ENCODE measurements at places on chromosomes 12 and 14.
A peak's percentile ranks its signal among the peaks of the same experiment; 100 is the strongest.

DNA sequence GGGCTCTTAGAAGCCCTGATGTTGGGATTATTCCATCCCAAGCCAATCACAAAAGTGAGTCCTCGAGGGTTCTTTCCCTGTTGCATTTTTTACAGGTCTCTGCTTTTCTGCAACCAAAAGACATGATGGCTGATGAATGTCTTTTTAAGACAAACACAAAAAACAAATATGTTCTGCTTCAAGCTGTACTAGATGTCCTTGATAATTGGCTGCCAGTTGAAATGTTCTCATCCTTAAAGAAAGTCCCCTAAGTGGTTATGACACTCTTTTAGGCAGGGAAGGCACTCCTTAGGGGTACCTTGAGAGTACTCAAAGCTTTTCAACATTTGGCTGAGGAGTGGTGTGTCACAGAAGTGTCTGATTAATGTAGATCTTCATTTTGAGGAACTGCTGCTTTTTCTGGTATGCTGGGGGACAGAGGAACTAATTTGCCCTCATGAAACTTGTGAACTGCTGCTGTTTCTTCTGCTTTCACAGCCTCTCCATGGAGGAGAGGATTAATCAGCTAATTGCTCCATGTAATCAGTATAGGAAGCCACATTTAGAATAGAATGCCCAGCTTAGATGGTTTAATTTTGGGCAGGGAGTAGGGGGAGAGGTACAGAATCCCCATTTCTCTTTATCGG is 22.8 kb upstream of the IGF1 start:
- no peak for DNase-seq

DNA sequence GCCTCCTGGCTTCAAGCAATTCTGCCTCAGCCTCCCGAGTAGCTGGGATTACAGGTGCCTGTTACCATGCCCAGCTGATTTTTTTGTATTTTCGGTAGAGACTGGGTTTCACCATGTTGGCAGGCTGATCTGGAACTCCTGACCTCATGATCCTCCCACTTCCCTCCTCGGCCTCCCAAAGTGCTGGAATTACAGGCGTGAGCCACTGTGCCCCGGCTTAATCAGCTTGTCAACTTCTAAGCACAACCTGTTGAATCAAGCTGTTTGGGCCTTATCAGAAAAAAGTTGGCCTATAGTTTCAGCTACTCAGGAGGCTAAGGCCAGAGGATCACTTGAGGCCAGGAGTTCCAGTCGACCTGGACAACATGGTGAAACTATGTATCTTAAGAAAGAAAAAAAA is 7.9 kb downstream of the MARK3 start:
- DNase-seq = no peak

DNA sequence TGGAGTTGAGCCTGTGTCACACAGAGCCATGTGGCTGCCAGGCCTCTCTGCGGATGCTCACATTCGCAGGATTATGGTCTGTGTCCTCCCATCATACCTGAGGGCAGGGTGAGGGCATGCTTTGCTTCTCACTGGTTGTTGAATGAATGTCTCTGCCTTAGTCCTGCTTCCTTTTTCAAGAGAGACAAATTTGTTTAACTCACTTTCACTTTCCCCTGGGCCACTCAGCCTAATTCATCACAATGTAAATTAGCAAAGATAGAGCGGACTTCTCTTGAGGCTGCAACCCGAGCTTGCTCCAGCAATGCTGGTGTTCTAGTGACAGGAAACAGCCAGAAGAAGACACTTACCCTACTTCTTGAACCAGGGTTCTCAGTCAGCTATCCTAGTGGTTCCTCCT is 35.5 kb upstream of the PAX9 start:
- no peak for DNase-seq

DNA sequence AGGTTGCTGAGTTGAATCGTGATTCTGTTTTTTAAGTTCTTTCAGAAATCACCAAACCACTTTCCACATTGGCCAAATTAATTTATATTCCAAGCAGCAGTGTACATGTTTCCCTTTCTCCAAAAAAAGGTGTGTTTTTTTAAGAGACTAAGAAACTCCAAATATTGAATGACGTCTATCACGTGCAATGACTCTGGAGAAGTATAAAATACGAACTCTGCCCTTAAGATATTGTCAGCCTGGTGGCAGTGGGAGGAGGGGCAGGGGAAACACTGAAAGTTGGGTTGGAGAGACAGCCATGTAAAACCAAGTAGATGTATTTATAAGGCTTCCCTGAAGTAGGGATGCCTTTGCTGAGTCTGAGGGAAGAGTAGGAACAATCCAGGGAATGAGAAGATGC is 50.1 kb upstream of the DHRS4 start:
- DNase-seq = no peak

DNA sequence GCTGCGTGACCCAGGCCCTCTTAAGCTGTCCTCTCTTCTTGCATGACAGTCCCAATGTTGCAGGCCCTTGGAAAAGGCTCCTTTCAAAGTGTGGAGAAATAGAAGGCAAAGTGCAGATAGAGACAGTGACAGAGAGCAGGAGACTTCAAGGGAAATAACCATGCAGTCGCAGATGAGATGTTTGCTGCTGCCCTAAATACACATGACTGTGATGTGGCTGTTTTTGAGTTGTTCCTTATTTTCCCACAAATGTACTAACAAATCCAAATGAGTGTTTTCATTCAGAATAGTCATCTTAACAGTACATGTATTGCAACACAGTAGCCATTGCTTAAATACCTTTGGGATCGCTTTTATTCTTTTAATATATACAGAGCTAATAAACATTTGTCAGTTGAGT is 101.6 kb downstream of the SLC15A5 start:
- DNase-seq = no peak

DNA sequence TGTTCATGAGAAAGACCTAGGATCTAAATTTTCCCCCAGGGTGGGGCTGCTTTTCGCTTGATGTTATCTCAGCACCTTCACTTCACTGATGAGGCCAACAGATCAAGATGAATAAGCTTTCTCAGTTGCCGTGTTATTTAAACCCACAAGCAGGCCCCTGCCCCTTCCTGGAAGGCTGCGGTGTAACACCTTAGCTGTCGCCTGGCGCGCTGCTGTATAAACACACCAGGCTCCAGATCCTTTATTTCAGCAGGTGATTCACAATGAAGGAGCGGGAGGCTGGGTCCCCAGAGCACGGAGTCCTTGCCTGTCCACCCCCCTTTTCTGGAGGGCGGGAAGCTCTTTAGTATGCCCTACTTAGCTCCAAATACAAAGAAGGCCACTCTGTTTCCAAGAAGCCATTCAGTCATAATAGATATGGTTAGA is 515.4 kb downstream of the FUT8 start:
- DNase-seq = peak; percentile 49

- DNase-seq = no peak
Measured at GRCh38 chr12:92122941-92123779, 22.5 kb downstream of the BTG1 start.

GRCh38 chr14:99321236-99321925 is 49.4 kb upstream of the BCL11B start:
- DNase-seq = no peak

- DNase-seq = no peak
Measured at GRCh38 chr14:50103558-50103957, 12.8 kb downstream of the VCPKMT start.

DNA sequence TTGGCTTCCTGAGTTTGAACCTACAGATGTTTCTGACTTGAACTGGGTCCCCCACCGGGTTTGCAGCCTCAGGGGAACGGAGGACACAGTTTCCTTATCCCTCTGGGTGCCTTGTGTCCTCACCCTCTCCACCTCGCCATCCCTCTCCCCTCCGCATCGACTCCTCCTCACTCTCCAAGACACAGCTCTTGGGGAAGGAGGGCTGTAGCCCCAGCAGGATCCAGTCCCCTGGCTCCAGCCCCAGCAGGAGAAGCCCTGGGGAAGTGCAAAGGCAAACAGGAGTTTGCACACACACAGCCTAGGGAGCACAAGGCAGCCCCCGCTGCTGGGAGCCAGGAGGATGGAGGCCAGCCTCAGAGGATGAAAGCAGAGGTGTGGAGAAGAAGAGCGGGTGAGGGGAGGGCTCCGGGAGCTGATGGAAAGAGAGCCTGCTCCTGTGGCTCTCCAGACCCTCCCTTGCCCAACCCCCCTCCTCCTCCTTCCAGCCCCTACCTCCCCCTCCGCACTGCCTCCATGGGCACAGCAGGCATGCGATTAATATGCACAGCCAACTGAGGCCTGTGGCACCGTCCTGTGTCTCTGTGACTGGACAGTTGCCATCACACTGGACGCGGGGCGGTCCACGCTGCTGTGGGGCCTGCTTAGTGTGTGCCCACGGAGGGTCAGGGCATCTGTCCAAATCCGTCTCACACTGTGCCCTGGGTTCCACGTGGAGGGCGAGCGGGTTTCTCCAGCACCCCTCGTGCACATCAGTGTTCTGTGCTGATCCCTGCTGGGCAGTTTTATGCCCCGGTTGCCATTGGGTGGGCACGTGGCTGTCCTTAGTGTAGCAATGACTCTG is 193.7 kb upstream of the DIO3 start:
- no peak for DNase-seq

DNA sequence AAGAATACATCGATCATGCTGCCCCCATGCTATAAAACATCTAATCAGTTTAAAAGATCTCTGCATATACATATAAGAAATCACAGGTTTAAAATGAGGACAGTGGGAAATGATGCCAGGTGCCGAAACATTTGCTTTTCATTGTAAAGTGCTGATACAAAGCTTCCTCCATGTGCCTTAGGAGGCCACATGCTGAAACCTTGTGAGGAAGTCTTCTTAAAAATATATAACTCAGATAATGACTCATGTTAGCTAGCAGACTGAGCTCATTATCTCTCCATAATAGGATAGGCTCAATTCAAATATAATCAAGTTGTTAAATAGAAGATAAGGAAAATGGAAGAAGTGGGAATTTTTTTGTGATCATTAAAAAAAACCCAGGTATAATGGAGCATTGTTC is 65.9 kb downstream of the RFX4 start:
- no peak for DNase-seq
